Stimulated activated CD8-positive, alpha-beta memory T cell treated with anti-CD3 and anti-CD28 coated beads, Interleukin-2, amount 100 ng/mL, for 48 hours (primary cell): ENCODE measurements at places on chromosomes 3 and 15.

GRCh38 chr3:65593780-65594752 lies 444.7 kb downstream of the MAGI1 start:
- no peak for DNase-seq

- no peak for DNase-seq
These were observed 101.1 kb upstream of the ICE2 start for GRCh38 chr15:60580073-60580472.

DNA sequence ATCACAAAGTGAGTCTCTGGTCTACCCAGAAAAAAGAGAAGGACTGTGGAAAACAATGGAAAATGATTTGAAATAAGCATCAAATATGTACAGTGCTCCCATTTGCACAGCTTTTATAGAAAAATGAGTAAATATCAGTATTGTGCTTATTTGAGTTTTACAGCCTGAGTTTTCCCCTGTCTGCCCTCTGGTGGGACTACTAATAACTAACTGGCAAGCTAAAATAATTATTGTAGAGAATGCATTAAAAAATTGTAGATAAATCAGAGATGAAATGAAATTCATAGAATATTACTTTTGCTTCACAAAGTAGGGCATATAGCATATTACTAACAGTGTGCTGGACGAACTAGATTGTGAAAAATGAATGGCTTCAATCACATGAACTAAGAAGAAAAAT lies 287.1 kb downstream of the NAALADL2 start:
- no peak for DNase-seq

DNA sequence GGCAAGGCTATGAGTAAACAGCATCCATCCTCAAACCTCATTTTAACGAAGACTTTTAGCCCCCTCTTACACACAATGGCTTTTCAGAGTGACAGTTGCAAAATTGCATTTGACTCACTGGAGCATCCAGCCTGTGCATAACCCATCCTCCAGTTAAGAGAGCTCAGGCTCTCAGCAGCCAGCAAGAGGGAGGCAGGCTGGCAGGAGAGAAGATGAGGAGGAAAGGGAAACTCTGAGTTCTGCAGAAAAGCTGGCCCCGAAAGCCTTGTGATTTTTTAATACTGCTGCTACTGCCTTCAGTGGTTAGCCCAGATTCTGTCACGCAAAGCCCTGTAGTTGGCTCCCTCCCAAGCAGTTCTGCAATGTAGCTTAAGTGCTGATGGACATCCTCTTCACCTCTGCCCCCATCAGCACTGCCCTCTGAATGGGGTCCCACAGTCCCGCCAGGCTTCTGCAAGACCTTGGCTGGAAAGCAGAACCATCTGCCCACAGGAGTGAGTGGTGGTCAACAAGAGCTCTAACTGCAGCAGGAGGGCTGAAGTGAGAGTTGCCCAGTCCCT lies 371.3 kb downstream of the EPHB1 start:
- DNase-seq = no peak

- DNase-seq = no peak
These were observed 306.5 kb downstream of the SQOR start for GRCh38 chr15:45941367-45941766.

GRCh38 chr3:169710619-169711018 lies 47.1 kb upstream of the MECOM start:
- DNase-seq = no peak

- no peak for DNase-seq
These were observed 34.0 kb downstream of the SPTSSB start for GRCh38 chr3:161337311-161337710.

DNA sequence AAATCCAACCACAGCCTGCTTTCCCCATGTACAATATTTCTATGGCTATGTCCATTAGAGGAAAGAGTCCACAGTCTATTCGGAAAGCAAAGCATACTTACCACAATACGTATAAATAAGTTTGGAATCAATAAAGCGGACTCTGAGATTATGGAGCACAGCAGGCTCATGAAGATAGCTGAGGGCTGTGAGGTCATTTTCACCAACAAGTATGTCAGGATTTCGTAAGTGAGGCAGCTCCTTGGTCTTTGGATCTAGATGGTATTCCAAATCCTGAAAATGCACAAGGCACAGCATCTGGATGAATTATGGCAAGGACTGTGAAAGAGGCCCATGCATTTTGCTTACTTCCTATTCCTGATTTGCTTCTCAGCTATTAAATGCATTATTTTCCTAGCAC lies 100.4 kb downstream of the MYO5A start:
- no peak for DNase-seq

DNA sequence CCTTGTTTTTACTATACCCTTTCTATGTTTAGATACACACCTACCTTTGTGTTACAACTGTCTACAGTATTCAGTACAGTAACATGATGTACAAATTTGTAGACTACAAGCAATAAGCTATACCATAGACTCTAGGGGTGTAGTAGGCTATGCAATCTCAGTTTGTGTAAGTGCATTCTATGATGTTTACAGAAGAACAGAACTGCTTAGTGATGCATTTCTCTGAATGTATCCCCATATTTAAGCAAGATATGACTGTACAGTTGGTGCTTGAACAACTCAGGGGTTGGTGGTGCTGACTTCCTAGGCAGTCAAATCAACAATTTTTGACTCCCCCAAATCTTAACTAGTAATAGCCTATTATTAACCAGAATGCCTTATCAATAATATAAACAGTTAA lies 467.1 kb upstream of the TGFBR2 start:
- DNase-seq = no peak

GRCh38 chr3:138936741-138937689 lies 9.9 kb downstream of the FOXL2 start:
- no peak for DNase-seq

DNA sequence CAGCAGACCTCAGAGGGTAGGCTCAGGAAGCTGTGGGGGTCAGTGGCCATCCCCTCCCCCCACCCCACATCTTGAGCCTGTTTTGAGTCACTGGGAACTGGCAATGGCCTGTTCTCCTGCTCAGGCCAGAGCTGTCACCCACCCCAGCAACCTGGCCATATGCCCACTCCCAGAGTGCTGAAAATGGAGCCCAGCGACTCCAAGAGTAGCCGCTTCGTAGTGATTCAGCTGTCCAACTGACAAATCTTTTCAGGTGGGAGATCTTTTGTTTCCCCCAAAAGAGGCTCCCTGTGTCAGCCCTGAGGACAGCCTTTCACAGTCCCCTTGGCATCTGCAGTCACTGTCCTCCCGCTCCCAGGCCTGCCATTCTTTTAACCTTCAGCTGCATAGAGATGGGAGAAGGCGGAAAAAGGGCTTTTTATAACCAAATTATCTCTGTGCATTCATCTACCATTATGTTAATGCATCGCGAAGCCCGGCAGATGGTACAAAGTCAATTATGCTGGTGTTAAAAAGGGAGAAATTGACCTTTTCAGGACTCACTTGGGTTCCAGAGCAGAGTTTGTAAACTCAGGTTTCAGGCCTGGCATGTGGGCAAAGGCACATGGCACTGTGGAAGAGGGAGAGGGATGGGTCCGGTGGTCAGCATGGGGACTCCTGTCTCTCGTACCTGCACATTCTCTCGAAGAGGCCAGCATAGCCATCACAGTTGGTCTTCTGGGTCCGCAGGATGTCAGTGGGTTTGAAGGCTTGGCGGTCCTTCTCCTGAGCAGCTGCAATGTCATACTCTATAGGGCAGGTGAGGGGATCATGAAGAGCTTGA lies 32.1 kb downstream of the KY start:
- DNase-seq = no peak

DNA sequence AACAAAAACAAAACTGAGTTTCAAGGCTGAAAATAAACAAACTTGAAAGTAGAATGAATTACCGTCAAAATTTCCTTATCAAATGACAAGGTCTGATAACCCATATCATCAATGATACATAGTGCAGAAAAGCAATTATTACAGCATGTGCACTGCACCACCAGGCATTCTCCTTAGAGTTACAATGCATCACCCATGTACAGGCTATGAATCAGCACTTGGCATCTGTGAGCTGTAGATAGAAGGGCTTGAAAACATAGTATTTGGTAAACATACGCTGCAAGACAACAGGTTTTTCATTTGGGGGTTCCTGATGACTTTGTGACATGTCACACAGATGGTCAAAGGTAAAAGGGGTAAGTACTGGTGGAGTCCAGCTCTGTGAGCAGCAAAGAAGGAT lies 265.1 kb downstream of the CTNNB1 start:
- no peak for DNase-seq

DNA sequence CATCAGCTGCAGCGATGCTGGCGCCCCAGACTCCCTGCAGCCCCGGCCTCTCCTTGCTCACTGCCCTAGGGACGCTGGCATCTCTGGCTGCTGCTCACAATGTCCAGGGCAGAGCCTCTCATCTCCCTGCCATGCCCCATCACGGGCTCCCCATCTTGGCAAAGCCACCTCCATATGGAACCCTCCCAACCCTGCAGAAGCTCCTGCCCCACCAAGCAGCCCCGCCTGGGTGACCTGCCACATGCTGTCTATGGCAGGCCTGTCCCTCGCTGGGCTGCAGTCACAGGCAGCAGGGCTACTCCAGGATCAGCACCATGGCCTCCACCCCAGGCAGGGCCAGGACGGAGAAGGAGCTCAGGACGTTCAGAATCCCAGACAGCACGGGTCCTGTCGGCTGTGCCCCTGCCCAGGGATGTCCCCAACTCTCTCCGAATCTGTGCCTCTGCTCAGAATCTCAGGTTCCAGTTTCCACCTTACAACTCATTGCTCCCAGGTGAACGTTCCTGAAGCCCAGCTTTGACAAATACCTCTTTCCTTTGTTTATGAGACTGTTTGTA lies 58.4 kb downstream of the PLXNA1 start:
- no peak for DNase-seq

DNA sequence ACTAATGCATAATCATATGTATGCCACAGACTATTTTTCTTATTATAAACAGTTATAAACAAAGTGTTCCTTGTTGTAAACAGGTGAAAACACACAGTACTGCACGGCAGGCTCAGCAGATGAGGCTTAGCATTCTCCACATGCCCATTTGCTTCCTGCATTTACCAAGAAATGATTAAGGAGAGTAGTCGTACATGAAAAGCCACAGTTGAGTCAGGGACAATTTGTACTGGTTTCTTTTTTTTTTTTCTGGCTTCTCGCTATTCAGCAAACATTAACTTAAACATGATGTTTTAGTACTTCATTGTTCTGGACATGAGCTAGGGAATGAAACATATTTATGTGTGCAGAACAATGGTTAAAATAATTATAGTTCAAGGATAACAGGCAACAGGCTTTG lies 63.4 kb downstream of the GHSR start:
- no peak for DNase-seq

GRCh38 chr3:17865631-17866030 lies 123.2 kb upstream of the TBC1D5 start:
- DNase-seq = no peak

DNA sequence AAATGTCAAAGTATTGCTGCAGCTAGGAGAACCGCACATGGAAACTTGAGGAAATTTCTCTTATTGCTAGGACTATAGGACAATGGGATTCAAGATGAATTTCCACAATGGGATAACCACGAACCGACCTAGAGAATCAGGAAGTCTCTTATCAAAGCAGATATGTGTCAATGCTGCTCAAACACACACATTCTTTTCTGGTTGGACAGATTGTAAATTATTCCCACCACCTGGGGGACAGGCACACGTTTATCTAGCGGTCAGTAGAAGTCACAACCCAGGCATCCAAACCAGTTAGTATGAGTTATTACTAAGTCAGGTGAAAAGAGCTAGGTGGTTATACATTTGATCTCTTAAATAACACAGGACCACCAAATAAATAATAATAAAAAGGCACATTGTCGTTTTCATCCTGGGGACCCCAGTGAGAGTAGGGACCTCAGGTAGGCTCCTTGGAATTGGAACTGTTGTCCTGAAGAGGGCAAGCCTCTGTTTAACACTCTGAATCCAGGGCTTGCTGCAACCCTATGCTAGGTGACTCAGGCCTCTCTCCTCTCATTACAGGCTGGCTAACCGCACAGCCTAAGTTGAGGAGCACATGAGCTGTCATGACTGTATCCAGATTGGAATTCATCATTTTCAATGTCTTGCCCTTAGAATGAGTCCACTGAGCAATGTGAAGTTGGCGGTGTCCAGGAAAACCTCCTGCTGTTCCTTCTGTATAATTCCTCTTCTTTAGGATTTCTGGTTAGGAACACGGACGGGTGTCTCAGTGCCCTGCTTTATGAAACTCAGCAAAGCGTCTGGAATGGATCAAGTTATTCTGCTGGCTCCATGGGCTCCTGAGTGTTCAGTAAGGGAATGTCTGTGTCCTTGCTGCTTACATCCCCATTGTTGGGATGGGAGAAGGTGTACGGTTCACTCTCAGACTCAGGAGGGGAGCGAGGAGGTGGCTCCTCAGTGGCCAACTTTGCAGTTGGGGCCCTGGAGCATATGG lies 59.0 kb downstream of the CLEC3B start:
- DNase-seq = no peak

DNA sequence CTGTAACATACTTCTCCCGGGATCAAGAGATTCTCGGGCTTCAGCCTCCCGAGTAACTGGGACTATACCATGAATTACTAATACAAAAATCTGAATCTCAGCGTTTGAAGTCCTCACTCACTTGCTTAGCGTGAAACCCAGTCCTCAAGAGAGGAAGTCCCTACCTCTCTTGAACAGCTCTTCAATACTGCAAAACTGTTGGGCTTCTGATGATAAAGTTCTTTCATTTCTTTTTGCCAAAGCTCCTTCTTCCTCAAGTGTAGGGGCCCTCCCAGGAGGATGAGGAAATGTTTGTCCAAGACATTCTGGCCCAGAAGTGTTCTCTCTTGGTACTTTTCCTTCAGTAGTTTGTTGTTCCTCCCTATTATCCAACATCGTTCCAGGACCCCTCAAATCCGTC lies 48.5 kb downstream of the FMN1 start:
- DNase-seq = no peak

GRCh38 chr15:50744601-50745000 lies 20.9 kb downstream of the SPPL2A start:
- no peak for DNase-seq

GRCh38 chr3:45477041-45477725 lies 88.8 kb downstream of the LARS2 start:
- DNase-seq = no peak

DNA sequence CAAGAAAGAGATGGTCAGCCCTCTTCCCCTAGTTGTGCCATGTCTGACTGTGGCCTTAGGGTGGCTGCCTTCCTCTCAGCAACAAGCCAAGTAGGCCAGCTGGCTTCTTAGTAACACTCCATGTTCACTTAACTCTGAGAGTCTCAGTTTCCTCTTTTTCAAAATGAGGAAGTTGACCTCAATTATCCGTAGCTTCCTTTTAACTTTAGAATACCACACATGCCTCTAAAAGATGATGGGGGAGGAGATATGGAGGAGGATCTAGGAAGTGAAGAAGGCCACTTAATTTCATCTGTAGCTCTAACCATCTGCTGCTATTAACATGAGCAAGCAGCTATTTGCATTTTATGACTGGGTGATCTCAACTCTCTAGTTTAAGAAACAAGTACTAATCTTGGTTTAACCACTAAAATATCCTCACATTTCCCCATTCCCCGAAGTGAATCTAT lies 32.9 kb downstream of the CD200R1L start:
- no peak for DNase-seq

- DNase-seq = no peak
These were observed 39.6 kb downstream of the NIPA2 start for GRCh38 chr15:22878103-22878502.
